Left colon (tissue), 2 donors: ENCODE measurements at places on chromosomes 7 and 10. TPM values are rescaled to one million over a fixed set of nuclear protein-coding genes. Genes with fewer than 3 reads are reported as not detected.

DNA sequence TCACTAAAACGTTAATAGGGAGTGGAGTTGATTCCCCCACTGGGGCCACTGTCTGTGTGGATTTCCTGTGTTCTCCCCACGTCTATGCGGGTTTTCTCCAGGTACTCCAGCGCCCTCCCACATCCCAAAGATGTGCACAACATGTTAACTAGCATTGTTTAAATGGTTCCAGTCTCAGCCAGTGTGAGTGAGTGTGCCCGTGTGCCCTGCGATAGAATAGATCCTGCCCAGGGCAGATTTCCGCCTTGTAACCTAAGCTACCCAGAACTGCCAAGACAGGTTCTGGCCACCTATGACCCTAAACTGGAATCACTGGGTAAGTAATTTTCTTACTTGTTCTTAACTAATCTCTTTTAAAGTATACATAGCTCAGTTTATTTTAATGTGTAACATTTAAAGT is 58.5 kb downstream of the CCDC6 start:
- no peak for DNase-seq

GRCh38 chr10:117271427-117271826 is 30.5 kb downstream of the SLC18A2 start:
- no peak for DNase-seq

DNA sequence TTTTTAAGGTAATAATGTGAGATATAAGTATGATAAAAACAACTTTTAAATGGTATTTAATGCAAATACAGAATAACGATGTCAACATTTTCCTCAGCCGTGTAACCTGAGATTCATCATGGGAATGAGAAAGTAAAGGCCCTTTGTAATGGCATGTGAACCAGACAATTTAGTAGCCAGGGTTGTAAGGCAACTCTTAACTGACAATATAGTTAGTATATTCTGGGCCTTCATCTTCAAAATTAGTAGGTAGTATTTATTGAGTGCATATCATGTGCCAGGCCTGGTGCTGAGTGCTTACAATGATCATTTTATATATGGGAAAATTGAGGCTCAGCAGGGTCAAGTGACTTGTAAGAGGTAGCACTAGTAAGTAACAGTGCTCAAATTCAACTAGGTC is 10.6 kb downstream of the LSM8 start:
- DNase-seq: no peak

The PDCD4 gene
- 575 TPM for total RNA-seq

The KCNMA1 gene
- 49.9 TPM for total RNA-seq

The SCRN1 gene
- 13.4 TPM for total RNA-seq

The NRAP gene
- total RNA-seq: 0.64 TPM

The GHRHR gene
- not detected for total RNA-seq

The CDC14C gene
- total RNA-seq: not detected
